ENCODE measurements at places on chromosomes 5 and 9. TPM values are rescaled to one million over a fixed set of nuclear protein-coding genes. Genes with fewer than 3 reads are reported as not detected.
A peak's percentile ranks its signal among the peaks of the same experiment; 100 is the strongest.

- peaks cover 12% of the 10 kb centered on the region for H3K4me1 ChIP-seq
- peaks cover 2% of the 10 kb centered on the region for H3K36me3 ChIP-seq
- no peaks in the 10 kb centered on the region for H3K27me3 ChIP-seq
- no peak overlapping the region for H3K27ac ChIP-seq
Measured at GRCh38 chr5:77751328-77752023, 24.7 kb downstream of the TBCA start.

GRCh38 chr9:12923468-12924009 lies 148.7 kb downstream of the LURAP1L start:
- H3K27ac ChIP-seq = no peak overlapping the region
- H3K27me3 ChIP-seq = no peaks in the 10 kb centered on the region
- no peaks in the 10 kb centered on the region for H3K36me3 ChIP-seq
- no peak overlapping the region for H3K4me3 ChIP-seq
- H3K4me1 ChIP-seq = no peaks in the 10 kb centered on the region
- no peak for DNase-seq

DNA sequence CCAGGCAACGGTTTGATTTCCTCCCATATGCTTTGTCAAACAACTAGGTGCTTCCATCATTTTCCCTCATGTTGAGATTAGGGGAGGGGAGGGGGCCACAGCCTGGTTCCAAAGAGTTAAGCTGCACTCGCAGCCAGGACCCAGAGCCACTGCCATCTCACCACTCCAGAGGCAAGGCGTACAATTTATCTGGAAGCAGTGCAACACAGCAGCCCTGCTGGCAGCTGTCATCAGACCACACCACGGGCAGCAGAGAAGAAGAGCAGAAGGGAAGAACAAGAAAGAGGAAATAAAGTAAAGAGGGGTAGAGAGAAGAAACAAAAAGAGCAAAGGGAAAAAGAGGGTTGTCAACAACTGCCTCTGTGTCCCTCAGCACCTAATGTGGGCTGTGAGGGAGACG lies 38.9 kb downstream of the MED27 start:
- peaks cover 5% of the 10 kb centered on the region for H3K27me3 ChIP-seq
- no peaks in the 10 kb centered on the region for H3K36me3 ChIP-seq
- DNase-seq = no peak
- H3K27ac ChIP-seq = peak overlapping the region; percentile 13

C1QTNF2 gene
- 1.0 TPM for total RNA-seq

DNA sequence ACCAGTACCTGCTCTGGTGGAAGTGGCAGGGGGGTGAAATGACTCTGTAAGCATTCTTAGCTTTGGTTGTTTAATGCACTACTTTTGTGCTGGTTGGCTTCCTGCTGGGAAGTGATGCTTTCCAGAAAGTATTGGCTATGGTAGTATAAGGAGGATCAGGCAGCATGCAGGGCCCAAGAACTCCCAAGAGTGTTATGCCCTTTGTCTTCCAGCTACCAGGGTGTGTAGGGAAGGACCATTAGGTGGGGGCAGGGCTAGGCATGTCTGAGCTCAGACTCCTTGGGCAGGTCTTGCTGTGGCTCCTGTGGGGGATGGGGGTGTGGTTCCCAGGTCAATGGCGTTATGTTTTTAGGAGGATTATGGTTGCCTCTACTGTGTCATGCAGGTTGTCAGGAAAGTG lies 135.8 kb upstream of the TRPC7 start:
- H3K27ac ChIP-seq = no peak overlapping the region
- H3K4me1 ChIP-seq = peaks cover 5% of the 10 kb centered on the region
- DNase-seq = no peak
- no peaks in the 10 kb centered on the region for H3K27me3 ChIP-seq
- peaks cover 7% of the 10 kb centered on the region for H3K36me3 ChIP-seq

SLC1A3 gene
- 1.6 TPM for total RNA-seq

BRD8 gene
- total RNA-seq = 62.3 TPM

GRCh38 chr9:99326112-99326916 lies 104.2 kb downstream of the SEC61B start:
- peaks cover 5% of the 10 kb centered on the region for H3K27me3 ChIP-seq
- no peaks in the 10 kb centered on the region for H3K36me3 ChIP-seq
- no peak for DNase-seq
- no peak overlapping the region for H3K4me3 ChIP-seq
- no peak overlapping the region for H3K27ac ChIP-seq

C5orf46 gene
- not detected for total RNA-seq
